ENCODE measurements at places on chromosomes 2 and 18.

DNA sequence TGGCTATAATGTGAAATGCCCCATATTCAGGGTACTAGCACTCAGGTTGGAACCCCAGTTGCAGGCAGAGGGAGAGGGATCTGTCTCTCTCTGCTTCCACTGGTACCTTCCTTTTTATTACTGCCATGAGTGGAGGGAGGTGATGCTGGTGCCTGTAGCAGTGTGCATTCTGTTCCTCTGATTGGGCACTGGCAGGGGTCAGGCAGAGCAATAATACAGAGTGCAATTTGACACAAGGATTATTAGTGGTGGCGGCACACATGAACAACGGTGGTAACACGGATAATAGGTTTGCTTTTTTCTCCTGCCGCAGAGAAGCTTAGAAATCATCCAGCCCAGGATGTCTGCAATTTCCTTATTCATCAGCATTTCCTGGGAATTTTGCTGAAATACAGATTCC lies 525.7 kb downstream of the SLC4A3 start:
- no peak for DNase-seq

GRCh38 chr2:12688091-12688490 lies 28.6 kb upstream of the TRIB2 start:
- DNase-seq, result no peak

GRCh38 chr2:26184555-26185303 lies 11.8 kb downstream of the GAREM2 start:
- peak; percentile 86 for DNase-seq

DNA sequence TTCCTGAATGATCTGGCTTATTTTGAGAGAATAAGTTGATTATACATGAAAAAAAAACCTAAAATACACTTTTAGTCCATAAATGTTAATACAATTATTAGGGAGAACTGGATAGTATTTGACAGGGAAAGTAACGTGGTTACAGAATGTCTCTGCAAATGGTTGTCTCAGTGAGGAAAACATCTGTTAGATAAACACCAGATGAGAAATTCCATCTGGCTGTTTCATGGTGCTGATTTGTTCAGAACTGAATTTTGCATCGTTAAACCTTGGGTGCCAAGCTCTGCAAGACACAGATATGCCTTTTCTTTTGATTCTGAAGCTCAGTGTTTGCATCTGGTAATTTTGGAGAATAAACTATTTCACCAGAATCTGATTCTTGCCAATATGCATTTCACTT lies 90.4 kb downstream of the SCN3A start:
- no peak for DNase-seq

DNA sequence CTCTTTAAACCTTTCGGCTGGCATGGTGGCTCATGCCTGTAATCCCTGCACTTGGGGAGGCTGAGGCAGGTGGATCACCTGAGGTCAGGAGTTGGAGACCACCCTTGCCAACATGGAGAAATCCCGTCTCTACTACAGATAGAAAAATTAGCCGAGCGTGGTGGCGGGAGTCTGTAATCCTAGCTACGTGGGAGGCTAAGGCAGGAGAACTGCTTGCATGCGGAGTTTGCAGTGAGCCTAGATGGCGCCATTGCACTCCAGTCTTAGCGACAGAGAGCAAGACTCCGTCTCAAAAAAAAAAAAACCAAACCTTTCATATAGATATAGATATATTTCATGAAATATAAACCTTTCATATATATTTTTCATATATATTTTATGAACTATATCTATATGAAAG lies 864.7 kb downstream of the TRIB2 start:
- no peak for DNase-seq

GRCh38 chr2:111930875-111931274 lies 32.5 kb downstream of the MERTK start:
- DNase-seq, result no peak

DNA sequence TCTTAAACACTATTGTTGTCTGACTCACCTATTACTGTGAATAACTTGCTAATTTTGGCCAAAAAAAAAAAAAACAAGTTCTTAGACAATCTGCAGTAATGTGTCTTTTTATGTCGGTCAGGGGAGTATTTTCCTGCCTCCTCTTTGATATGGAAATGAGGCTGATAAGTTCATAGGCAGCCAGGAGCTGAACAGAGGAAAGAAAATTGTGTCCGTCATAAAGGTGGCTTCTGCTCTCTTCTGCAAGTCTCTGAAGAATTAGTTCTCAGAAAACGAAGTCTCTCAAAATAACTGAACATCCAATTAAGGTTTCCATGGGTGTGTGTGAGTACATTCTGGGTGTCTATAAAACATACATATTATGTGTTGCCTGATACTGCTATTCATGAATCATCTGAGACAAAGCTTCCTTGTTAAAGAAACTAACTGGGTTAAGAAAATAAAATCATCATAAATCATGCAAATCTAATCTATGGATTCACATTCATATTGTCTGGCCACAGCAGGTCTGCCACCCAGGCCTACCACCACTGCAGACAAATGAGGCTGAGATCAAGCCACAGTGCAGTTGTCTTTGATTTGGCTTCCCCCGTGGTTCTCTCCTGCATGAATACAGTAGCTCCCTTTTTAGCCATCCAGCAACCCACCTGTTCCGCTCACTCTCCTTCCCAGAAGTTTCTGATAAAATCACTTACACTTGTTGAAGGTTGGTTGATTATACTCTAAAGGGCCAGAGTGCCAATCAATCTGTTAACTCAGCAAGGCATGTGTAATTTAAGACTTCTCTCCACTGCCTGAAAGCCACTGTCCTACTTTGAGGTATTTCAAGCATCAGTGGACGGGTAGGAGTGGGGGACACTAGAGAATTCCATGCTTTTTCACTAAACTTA lies 19.4 kb upstream of the SP5 start:
- no peak for DNase-seq

DNA sequence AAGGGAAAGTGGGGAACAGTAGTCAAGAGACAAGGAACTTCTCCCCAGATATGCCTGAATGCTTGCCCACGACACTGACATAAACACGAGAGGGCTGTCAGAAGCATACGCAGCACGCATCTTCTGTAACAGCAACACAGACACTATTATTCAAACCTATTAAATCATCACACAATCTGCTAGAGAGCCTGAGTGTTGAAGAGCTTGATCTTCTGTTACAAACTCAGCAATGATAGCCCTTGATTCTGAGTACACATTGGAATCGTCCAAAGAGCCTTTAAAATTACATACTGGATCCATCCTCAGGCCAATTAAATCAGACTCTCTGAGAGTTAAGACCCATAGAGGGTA lies 111.6 kb downstream of the ZNF521 start:
- no peak for DNase-seq

- peak; percentile 65 for DNase-seq
Measured at GRCh38 chr2:172437419-172438341, 10.3 kb downstream of the ITGA6 start.

GRCh38 chr2:75728614-75729419 lies 18.1 kb upstream of the GCFC2 start:
- DNase-seq, result no peak

- DNase-seq, result no peak
Measured at GRCh38 chr2:149661844-149662243, 74.3 kb upstream of the MMADHC start.

DNA sequence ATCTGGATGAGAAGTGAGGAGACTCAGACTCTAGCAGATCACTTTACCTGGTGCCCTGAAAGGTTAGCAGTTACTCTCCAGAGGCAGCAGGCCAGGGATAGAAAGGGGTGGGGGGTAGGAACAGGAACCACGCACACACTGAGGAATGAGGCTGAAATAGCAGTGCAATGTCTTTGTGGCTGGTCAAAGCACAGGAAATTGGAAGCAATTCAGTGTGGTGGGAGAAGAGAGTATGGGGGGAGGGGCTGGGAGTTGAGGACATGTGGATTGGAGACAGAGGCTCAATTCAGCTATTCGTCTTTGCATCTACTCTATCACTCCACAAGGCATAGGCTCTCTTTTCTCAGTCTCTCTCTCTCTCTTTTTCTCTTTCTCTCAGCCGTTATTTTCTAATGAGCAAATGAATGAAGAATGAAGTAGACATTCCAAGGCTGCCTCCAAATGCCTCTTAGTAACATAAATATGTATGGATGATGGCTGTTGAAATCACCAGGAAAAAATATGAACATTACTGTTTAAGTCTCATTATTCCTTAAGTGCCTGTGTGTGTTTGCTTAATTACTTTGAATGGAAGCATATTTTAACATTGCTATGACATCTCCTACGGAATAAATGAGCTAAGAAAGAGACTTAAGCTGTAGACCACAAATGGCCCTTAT lies 979.4 kb downstream of the TSN start:
- DNase-seq, result no peak

GRCh38 chr18:7064346-7064745 lies 53.3 kb downstream of the LAMA1 start:
- DNase-seq, result no peak

GRCh38 chr18:35616664-35617423 lies 35.3 kb downstream of the GALNT1 start:
- DNase-seq, result peak; percentile 70

- DNase-seq, result no peak
Measured at GRCh38 chr2:102735416-102736109, 26.3 kb upstream of the TMEM182 start.

DNA sequence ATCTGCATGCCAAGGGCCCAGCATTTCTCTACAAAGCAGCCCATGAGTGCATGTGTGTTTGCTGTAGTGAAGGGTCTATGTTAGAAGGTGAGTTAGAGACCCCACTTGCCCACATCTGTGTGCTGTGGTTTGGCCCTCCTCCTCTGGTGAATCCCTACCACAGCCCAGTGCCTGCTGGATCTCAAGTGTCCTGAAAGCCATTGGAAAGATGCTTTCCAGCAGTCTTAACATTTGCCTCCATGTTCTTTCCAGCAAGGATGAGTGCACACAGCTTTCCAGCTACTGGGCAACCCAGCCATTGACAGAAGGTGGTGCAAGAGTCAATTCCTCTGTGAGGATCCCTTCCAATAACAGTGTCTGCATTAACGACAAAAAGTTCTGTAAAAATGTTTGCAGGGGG lies 13.6 kb downstream of the CRIM1 start:
- no peak for DNase-seq

DNA sequence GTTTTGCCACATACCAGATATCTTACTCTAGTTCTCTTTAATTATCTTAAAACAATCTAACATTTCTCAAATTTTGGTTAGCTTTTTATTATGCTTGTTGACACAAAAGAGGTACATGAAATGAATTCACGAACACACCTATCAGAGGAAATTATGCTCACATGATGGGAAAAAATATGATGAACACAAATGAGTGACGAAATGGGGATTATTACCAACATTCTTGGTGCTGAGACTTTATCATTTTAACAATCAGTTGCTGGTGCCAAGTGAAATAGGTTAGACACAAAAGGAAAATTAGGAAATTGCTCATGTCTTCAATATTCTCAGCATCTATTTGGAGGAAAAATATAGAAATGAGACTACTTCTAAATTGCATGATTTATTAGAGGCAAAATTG lies 944.7 kb upstream of the NRXN1 start:
- no peak for DNase-seq

GRCh38 chr2:205766779-205767359 lies 84.6 kb downstream of the NRP2 start:
- peak; percentile 47 for DNase-seq

DNA sequence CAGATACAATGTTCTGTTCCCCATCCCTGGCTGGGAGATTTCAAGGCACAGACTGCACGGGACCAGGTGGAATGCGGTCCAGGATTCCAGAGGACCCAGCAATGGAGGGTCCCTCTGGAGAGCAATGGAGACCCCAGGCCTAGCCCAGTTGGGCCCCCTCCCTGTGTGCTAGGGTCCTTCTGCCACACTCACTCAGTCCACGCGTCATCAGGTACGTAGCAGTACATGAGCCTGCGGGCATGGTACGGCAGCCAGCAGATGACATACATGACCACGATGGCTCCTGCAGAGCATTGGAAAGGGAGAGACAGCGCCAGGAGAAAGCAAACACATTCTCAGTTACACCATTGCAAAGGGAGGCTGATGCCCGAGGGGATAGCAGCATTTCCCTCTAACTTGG lies 10.1 kb downstream of the NTSR2 start:
- no peak for DNase-seq

DNA sequence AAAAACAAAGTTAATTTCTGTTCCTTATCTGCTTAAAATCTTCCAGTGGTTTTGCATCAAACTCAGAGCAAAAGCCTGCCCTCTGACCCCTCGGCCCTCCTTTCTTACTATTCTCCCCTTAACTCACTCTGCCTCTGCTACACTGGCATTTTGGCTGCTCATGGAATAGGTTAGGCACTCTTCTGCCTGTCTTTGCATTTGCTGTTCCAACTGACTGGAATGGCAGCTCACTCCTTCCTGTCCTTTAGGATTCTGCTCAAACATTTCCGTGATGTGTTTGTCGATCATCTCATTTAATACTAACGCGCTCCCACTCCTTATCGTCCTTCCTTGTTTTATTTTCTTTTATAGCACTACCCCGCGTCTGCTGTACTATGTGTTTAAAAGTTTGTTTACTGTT lies 815 bp downstream of the CEBPZ start:
- DNase-seq, result no peak

DNA sequence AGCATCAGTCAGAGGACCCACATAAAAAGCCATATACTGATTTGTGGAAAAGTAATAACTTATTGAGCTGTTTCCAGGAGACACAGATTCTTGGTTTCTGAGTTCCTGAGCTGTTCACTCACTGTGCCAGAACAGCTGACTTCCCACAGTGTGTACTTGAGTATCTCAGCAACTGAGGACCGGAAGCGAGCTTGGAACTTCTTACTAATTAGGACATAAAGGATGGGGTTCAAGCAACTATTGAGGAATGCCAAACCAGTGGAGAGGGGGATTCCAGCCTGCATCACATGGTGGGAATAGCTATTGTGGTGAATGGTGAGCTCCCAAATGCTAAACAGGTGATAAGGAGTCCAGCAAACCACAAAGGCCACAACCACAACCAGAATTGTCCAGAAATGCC lies 16.4 kb downstream of the EEF1B2 start:
- DNase-seq, result no peak

GRCh38 chr2:202436626-202437025 lies 60.5 kb downstream of the BMPR2 start:
- no peak for DNase-seq

DNA sequence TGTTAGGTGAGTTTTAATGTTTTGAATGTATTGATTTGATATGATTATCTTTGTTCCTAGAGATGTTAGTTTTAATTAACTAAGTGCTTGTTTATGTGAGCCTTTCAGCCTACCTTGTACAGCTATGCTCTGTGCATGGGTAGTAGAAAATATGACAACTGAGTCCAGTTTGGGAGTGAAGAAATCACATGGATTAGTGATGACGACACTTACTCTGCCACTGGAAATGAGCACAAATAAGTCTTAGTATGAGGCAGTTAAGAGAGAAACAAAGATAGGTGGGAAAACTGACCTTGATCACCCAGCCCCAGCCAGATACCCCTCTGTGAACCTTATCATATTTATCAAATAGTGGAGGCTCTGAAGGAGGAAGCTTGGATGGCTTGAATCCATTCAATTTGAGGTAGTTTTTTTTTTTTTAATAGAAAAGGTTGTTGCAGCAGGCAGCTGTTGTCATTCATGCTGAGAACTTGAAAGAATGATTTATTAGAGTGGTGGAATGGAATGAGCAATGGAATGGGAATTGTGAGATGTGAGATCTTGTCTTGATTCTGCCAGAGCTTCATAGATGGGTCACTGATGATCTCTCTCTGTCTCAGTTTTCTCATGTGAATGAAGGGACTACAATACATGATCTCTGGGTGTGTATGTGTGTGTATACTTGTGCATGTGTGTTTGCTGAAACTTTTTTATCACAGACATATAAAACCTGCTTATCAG lies 96.4 kb downstream of the MAP3K20 start:
- DNase-seq, result no peak

Measured in activated naive CD4-positive, alpha-beta T cell treated with Interleukin-2 at 50 U/mL for 16 hours (primary cell).